ENCODE measurements at places on chromosomes 13 and 19.

GRCh38 chr19:29342721-29343120, 129.8 kb upstream of the UQCRFS1 start:
- no peak for DNase-seq

- DNase-seq = no peak
These were observed 76.4 kb upstream of the VSTM2B start for GRCh38 chr19:29449371-29449770.

GRCh38 chr19:16571822-16572331, 338 bp downstream of the SLC35E1 start:
- no peak for DNase-seq

DNA sequence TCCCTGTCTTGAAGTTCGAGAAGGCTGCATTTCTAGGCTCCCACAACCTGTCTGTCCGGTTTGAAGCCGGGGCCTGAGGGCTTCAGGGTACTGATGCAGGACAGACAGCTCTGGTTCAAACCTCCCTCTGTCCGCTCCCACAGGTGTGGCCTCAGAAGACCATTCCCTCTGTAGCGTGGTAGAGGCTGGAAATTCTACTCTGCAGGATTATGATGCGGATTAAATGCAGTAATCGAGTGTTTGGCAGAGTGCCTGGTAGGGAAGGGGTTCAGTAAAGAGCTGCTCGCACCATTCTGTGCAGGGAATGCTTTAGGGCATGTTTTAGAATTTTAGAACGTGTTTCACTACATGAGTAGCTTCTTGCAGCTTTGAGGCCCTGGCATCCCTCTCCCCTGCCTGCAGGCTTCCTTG, 30.5 kb downstream of the PPP1R37 start:
- no peak for DNase-seq

- no peak for DNase-seq
These were observed 16.2 kb downstream of the CERS1 start for GRCh38 chr19:18879579-18880373.

- DNase-seq = peak; percentile 19
These were observed 120.6 kb upstream of the GPR12 start for GRCh38 chr13:26881154-26881553.

DNA sequence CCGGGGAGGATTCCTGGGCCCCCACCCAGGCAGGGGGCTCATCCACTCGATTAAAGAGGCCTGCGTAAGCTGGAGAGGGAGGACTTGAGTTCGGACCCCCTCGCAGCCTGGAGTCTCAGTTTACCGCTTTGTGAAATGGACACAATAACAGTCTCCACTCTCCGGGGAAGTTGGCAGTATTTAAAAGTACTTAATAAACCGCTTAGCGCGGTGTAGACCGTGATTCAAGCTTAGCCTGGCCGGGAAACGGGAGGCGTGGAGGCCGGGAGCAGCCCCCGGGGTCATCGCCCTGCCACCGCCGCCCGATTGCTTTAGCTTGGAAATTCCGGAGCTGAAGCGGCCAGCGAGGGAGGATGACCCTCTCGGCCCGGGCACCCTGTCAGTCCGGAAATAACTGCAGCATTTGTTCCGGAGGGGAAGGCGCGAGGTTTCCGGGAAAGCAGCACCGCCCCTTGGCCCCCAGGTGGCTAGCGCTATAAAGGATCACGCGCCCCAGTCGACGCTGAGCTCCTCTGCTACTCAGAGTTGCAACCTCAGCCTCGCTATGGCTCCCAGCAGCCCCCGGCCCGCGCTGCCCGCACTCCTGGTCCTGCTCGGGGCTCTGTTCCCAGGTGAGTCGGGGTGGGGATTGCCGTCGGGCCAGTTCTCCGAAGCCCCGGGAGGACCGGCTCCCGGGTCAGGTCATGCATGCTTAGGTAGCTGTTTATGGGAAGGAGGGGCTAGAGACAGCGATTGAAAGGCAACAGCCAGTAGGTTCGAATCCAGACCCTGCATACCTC, at the start of gene ICAM1:
Gene ICAM1, plus strand, starts transcription at position 505 of the 779 bp plus-strand sequence. Its CDS starts 40 bp downstream, at position 545.
- no peak for DNase-seq

DNA sequence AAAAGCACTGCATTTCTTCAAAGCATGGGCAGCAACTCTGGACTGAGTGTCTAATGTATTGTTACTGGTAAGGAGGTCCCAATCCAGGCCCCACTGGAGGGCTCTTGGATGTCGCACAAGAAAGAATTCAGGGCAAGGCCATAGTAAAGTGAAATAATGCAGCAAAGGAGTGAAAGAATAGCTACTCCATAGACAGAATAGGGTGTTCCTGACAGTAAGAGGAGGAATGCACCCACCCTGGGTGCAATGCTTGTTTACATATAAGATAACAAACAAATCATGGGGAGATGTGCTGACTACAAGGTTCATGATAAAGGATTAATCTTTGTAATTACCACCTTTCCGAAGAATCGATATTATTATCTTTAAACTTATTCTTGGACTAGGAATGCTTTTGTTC, 58.8 kb upstream of the ABCC4 start:
- no peak for DNase-seq

DNA sequence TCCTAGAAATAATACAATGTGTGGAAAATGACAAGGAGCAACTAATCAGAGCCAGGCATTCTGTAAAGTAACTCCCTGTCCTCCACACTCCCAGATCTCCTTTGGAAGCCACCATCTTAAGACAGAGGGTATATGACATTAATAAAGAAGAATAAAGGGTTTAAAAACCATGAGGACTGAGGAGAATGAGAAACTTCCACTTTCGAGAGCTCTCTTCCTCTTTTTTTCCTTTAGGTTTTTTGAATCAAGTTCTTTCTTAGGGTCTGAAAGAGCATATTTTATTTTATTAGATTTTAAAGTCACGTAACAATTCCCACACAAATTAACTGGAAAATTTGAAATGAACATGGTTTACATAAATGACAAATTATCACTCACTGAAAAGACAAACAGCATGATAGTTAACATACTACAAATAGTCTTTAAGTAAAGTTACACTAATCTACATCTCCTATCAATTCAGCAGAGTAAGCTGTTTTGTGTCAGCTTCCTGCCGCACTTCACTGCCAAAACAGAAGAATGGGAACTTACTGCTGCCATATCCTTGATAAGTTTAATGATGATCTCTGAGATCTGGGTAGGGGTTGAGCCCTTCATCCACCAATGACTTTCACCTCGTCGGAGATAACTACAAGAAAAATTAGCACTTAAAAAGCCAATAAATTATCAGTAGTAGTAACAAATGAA, 38.6 kb upstream of the FBXL3 start:
- DNase-seq = peak; percentile 29

DNA sequence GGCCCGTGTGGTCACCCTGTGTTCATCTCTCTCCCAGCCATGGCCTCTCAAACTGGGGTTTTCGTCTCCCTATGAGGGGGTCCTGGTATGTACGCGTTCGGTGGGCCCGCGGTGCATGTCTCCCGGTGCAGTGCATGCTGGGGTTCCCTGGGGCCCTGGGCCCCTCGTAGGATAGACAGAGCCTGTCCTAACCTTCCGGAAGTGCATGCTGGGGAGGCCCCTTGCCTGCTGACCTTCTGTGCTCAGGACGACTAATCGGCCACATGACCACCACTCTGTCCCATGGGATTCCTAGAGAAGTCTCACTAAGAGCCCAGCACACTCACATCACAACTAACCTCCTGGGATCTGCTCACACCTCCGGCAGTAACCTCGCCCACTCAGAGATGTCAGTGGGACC, 4.9 kb upstream of the USE1 start:
- no peak for DNase-seq

GRCh38 chr19:3546119-3546518, 7.1 kb downstream of the TEKTIP1 start:
- no peak for DNase-seq
